Hypothalamus (tissue), 51 donors: ENCODE measurements at places on chromosomes 12 and 14.

DNA sequence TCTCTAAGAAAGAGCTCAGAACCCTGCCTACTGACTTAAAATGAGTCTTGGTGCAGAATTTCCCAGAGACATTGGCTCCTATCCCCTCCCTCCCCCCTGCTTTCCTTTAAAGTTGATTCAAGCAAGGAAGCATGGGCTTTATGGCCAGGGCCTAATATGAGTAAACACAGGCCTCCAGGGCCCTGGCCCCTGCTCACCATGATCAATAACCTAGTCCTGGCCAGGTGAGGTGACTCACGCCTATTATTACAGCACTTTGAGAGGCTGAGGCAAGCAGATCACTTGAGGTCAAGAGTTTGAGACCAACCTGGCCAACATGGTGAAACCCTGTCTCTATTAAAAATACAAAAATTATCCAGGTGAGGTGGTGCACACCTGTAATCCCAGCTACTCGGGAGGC lies 165.1 kb upstream of the TMCC3 start:
- DNase-seq, result no peak

GRCh38 chr12:27542628-27543027 lies 18.6 kb downstream of the PPFIBP1 start:
- DNase-seq, result no peak

DNA sequence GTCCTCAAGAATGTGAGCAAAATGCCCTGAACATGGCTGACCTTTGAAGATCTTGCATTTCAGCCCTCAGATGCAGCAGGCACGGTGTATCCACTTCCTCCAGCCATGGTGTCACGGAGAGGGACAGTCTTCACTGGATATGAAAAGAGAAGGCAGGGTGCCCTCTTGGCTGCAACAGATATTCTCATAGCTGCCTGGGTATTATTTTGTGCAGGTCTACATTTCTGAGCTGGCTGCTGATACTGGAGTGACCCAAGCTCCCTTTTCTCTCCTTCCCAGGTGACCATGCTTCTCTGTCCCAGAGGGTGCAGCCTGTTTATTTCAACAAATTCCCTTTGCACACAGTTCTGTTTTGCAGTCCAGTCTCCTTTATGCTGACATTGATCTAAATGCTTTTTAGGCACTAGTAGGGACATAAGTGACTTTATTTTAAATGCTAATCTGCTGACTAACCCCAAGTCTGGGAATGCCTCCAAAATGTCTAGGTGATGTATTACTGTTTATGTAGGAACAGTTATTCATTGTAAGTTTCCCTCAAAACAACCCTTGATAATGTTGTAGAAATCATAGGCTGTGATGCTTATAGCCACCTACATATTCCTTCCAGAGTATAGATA lies 17.4 kb upstream of the PYGL start:
- DNase-seq, result no peak

DNA sequence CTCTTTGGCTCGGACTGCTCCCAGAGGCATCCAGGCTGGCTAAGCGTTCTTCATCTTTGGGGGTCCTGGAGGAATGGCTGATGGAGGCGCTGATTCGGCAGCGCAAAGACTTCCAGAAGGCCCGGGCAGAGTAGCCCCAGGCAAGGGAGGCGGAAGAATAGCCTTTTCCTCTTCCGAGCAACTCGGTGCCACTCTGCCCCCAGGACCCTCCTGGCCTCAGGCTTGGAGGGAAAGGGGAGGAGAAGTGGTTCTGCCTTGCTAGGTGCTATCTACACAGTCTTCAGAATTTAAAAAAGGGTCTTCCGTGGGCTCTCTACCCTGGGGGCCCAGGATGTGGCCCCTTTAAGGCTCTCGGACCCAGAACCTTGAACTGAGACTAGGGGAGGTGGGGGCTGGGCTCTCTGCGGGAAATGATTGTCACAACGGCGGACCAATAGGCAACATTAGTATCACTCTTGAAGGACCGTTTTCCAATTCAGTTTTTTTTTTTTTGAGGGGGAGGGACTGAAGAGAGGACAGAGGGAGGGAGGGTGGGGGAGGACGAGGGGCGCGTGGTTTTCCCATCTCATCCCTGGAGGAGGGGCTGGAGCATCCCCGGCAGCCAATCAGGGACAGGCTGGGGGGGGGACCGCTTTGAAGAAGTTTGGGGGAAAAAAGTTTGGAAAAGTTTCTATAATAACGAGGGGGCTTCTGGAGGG lies at the start of gene NFATC4:
TSS of gene NFATC4 (plus strand) at position 671 of the 698 bp plus-strand sequence. CDS start 157 bp downstream, outside the sequence.
- DNase-seq, result peak; percentile 22

GRCh38 chr12:49501895-49502294 lies 36.9 kb upstream of the KCNH3 start:
- no peak for DNase-seq

DNA sequence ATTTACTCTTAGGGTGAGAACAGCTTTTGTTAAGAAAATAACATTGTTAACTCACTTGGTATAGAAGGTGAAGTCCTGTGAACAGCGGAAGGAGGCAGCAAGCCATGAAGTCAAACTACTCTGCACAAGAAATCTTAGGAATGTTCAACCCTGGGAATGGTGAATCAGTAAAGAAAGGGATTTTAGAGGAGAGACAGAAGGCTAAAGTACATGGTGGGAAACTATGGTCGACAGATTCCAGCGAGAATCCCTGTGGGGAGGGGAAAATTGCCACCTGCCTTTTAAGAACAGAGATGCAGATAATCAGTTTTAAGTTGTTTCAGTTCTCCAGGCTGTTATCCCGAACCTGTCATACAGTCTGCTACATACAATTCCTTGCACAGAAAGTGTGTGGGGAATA lies 63.2 kb upstream of the PTPRR start:
- no peak for DNase-seq

- no peak for DNase-seq
Measured at GRCh38 chr14:33404054-33404453, 465.4 kb downstream of the NPAS3 start.

- DNase-seq, result no peak
Measured at GRCh38 chr14:56798447-56799342, 11.6 kb downstream of the OTX2 start.

GRCh38 chr14:89621791-89622638 lies 205.0 kb upstream of the FOXN3 start:
- no peak for DNase-seq

GRCh38 chr14:76501156-76501720 lies 125.3 kb downstream of the ESRRB start:
- no peak for DNase-seq

DNA sequence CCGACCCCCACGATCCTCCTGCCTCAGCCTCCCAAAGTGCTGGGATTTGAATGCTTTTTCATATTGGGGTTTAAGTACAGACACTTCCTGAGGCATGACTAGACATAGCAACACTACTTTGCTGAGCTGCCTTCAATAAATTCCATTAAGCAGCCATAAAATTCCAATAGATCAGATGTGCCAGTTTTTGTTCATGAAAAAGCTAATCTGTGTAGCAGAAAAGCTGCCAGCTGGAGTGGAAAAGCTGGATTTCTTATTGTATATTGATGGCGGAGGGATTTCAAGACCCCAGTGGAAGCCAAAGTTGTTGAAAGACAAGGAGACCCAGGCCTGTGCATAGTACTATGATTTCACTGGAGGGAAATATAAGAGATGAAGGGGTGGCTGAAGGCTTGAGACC lies 209.0 kb upstream of the NUDT4 start:
- DNase-seq, result no peak

GRCh38 chr12:115017346-115017745 lies 333.4 kb upstream of the TBX3 start:
- no peak for DNase-seq

- DNase-seq, result no peak
Measured at GRCh38 chr14:72801836-72802587, 91.9 kb downstream of the DPF3 start.

- no peak for DNase-seq
Measured at GRCh38 chr12:117098361-117099217, 627 bp downstream of the TESC start.

GRCh38 chr12:26379777-26380467 lies 184.5 kb downstream of the SSPN start:
- DNase-seq, result no peak
